Gastroesophageal sphincter (tissue), 4 donors: ENCODE measurements at places on chromosomes 2 and 18.

DNA sequence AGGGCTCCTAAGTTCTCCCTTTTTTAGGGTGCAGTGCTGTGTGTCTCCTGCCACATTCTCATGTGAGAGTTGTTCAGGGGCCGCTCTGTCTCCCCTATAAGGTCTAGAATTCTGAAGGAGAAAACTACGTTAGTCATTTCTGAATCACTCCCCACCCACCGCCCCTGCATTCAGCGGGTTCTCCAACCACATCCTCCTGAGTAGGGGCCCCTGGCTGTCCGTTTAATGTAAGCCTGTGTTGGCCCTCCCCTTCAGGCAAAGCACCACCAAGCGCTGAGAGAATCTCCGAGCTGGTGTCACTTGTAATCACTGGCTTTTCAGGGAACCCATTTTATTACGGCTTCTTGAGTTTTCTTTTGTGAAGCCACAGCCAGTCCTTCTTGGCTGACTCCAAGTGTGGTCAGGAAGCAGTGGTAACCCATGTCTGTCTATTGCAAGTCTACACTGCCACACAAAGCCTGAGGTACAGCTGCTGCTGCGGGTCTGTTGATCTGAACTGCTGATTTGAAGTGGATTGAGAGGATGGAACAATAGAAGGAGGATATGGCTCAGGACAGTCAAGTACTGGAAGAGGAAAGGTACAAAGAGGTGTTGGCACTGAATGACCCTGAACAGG is 16.9 kb downstream of the LCT start:
- no peak for ATAC-seq

DNA sequence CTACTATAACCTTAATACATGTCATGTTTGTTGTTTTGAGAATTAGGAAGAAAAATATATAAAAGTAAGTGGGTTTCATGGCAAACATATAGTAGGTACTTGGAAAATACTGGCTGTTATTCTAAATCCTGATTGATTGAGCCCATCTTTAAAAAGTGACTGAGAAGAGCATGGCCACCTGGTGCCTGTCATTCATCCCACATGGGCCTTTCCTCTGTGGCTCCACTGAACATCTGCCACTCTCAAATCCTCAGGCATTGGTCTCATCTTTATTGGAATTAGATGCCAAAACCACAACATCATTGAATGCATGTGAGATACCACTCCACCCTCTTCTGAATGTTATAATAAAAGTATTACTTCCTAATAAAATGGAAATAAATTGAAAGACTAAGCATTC is 101.6 kb upstream of the TTN start:
- no peak for ATAC-seq

- ATAC-seq: no peak
Measured at GRCh38 chr2:5798084-5798483, 105.9 kb downstream of the SOX11 start.

DNA sequence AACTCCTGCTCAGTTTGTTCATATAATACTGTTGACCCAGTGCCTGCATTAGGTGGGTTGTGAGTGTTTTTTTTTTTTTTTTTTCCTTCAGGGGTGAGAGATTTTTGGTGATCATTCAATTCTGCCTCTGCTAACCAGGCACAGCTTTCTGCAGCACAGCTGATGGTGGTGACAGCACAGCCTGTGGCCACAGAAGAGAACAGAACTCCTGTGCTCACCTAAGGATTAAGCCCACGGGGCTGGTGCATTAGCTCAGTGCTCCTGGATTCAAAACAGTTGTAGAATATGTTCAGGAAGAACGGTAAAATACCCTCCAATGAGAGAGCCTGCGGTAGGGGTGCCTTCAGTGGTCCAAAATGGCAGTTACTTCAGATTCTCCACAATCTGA is 42.0 kb downstream of the PKP4 start:
- no peak for ATAC-seq

DNA sequence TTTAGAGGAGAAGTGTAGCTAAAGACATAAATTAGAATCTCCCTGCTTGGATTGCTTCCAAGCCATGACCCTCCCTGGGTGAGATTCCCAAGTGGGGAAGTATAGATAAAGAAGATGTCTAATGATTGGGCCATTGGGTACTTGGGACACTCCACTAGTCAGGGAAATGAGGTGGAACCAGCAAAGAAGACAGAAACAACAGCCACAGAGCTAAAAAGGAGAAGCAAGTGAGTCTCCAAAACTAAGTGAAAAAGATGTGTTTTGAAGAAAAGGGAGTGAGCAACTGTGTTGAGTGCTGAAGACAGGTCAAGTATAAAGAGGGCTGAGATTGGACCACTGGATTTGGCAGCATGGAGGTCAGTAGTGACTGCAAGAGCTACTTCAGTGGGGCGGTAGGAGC is 276.7 kb upstream of the STON1 start:
- ATAC-seq: no peak

DNA sequence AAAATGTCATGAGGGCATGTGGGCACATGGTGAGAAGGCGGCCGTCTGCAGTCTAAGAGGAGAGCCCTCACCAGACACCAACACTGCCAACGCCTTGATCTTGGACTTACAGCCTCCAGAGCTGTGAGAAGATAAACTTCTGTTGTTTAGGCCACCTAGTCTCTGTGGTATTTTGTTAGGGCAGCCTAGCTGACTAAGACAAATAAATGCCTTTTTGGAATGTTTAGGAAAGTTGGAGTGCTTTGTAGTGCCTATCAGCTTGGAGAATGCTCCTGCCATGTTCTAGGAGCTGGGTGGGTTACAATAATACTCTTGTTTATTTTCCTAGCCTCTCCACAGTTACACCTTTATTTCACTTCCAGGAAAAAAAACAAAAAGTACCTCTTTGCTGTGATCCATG is 92.0 kb downstream of the SPP2 start:
- no peak for ATAC-seq

DNA sequence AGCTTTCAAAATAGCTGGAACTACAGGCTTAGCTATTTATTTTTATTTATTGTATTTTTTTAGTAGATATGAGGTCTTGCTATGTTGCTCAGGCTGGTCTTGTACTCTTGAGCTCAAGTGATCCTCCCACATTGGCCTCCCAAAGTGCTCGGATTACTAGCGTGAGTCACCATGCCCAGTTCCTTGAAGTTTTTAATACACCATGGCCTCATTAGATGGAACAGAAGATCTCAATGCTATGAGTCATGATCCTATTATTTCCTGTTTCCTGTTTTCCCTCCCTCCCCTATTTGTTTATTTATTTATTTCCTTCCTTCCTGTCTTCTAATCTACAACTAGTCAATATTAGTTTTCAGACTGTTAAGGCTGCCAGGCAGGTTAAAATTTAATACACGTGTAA is 309.0 kb downstream of the CMPK2 start:
- ATAC-seq: no peak

GRCh38 chr2:1494257-1494656 is 81.0 kb downstream of the TPO start:
- no peak for ATAC-seq

- no peak for ATAC-seq
Measured at GRCh38 chr2:70553334-70553583, 367 bp downstream of the TGFA start.

DNA sequence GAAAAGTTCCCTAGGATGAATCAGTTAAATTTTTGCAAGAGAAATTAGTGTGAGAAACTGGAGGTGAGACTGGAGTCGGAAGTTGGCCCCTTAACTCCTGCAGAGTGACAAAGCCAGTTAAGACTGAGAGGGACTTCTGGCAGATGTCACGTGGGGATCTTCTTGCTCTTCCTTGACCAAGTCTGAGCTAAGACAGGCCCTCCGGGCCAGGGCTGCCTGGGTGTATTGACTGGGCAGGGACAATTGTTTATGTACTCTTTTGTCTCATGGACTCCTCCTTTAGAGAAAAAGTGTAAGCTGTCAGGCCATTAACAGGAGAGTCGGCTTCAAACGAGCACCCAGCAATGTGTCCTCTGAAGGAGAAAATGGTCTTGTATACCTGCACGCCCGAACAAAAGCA is 48.6 kb upstream of the RALBP1 start:
- ATAC-seq: no peak

DNA sequence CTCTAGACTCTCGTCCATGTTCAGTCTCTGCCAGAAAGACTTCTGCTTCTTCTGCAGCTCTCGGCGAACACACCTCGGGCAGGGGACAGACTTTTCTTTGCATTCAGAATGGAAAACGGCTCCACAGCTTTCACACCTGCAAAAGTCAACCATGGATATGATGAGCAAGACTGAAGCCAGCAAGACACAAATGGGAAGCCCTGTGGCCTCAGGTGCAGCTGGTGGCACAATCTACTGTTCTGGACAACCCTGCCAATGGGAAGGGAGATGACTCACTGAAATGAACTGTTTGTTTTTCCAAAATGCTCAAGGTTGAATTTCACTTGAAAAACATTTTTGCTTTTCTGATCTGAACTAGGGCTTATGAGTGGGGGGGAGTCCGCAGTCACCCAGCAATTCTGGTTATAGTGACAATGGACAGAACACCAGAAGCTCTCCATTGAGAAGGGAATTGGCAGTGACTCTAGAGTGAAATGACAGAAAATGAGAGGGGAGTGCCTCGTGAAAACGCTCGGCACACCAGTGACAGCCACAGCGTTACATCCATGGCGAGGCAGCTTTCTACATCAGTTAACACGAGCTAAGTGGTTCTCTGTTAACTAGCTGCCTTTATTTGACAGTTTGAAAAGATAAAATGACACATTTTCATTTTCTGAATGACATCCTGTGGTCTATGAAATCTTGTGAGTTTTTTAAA is 58.8 kb upstream of the FZD5 start:
- no peak for ATAC-seq

DNA sequence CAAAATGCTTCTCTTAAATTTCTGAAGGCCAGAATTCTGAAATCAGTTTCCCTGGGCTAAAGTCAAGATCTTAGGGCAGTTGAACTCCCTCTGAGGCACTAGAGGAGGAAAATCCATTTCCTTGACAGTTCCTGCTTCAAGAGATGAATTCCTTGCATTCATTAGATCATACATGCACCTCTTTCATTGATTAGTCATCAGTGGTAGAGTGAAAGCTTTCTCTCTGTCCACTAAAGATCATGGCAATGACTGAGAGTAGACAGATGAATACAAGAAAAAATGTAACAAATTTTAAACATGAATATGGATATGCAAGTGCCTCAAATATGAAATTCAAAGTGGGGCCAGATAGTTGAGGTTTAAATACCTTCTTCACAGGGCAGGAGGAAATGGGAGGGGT is 693.4 kb upstream of the TMEFF2 start:
- ATAC-seq: no peak

DNA sequence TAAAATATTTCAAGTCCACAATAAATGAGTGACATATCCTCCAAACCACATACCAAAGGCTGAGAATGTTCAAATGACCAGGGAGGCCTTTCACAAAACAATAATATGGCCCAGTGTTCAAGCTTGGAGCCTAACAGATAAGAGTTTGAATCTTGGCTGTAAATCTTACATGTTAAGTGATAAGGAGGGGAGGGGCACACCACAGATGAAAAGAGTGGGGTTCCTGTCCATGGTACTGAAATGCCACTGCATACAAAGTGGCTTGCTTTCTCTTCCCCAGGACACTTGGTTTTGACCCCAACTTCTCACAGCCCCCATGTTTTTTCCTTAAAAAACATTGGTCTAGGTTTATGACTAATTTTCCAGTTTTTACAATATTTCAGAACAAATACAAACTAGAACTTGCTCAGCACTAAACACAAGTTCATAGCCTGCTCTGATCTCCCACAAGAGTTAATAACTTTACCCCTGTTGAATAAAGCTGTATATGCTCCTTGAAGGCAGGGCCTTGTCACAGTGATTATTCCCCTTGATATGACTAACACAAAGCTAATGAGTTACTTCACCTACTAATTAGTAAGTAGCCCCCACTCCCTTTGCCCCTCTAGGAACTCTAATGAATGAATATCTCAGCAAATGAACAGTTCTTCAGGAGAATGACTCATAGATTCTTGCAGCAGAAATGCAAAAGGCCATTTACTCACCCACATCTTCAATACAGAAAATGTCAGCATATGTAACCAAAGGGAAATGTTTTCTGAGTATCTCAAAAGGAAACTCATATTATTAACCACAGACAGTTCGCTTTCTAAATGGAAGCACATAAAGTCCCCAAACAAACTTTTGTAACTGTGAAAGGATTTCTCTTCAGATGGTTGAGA is 142.2 kb downstream of the SATB2 start:
- ATAC-seq: no peak
